Vagina (tissue), 2 donors: ENCODE measurements at places on chromosomes 13 and 19.
A peak's percentile ranks its signal among the peaks of the same experiment; 100 is the strongest.

- no peak for DNase-seq
Observed at GRCh38 chr13:78709028-78709427, 50.1 kb upstream of the OBI1 start.

DNA sequence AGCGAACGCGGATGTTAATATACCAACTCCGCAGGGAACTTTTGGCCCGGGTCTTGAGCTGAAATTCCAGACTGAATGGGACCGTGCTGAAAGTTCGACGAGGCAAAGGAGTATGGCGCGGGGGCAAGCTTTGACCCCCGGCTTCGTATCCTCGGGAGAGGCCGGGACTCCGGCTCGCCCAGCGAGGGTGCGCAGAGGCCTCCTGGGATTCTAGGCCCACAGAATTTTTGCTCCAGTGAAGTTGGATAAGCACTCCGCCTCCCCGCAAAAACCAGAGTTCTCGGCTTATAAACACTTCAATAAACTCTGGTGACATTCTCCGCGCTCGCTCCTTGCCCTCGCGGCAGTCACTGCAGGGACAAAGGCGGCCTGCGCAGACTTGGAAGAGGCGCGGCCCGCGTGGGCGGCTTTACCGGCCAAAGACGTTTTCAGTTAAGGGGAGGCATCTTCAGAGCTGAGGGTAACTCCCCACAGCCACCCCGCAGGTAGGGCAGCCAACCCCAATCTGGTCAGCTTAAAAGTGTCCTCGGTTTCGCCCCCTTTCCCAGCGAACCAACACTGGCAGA, 112.6 kb downstream of the KCNRG start:
- DNase-seq = no peak

DNA sequence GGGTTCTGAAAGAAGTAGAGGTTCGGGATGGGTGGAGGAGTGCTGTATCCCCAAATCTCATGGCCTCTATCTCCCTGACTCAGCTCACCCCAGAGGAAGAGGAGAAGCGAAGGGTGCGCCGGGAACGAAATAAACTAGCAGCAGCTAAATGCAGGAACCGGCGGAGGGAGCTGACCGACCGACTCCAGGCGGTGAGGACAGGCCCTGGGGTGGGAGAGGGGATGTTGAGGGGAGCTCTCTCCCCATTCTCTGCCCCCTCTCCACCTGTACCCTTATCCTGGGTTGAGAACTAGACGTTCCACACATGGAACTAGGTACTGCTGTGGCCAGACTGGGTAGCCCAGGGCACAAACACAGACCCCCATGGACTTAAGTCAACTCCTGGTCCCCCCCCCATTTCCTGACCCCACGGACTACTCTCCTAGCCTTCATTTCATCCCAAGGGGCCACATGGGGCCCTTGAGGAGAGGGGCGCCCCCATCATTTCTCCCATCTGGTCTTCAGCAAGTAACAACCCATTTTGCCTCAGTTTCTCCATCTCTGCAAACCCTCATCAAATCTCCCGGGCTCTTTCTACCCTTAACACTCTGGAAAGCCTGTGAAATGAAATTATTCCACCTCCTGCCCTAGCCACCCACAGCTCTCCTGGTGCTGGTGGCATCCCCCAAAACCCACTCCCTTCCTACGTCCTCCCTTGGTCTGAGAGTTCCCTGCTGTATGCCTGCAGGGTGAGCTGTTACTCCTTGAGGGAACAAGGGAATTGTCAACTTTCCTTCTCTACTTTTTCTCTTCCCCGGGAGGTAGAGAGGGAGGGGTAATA, 3.5 kb downstream of the FOSB start:
- DNase-seq = no peak

DNA sequence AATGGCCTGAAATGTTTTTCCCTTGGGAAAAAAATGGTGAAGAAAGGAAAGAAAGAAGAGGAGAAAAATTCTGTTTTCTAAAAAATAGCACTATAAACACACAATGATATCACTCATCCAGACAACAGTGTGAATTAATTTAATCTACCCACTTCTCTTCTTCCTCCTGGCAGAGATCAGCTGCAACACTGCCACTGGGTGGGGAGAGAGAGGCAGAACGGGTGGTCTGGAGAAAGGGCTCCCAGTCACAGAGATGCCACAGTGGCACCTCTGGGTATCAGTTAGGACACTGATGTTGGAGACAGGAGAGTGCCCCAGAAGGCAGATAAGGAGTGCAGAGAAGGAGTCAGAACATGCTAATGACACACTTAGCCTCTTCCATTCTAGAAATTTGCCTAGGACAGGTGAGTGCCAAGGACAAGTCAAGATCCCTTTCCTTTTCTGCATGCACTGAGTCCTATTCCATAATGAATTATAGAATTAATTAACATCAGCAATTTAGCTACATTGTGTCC, 168.6 kb downstream of the SUCLA2 start:
- DNase-seq = no peak

DNA sequence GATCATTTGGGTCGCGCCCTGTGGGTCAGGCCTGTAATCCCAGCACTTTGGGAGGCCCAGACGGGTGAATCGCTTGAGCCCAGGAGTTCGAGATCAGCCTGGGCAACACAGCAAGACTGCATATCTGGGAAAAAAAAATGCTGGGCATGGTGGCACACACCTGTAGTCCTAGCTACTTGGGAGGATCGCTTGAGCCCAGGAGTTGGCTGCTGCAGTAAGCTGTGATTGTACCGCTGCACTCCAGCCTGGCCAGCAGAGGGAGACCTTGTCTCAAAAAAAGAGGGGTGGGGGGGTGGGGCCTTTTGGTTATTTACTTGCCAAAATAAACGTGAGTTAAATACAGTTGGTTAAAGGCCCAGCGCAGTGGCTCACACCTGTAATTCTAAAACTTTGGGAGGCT, 9.8 kb upstream of the ZNF544 start:
- DNase-seq = no peak

- DNase-seq = no peak
Observed at GRCh38 chr13:42891591-42891990, 100.5 kb downstream of the EPSTI1 start.

GRCh38 chr13:112069061-112069844, 2.3 kb downstream of the SOX1 start:
- DNase-seq = no peak

DNA sequence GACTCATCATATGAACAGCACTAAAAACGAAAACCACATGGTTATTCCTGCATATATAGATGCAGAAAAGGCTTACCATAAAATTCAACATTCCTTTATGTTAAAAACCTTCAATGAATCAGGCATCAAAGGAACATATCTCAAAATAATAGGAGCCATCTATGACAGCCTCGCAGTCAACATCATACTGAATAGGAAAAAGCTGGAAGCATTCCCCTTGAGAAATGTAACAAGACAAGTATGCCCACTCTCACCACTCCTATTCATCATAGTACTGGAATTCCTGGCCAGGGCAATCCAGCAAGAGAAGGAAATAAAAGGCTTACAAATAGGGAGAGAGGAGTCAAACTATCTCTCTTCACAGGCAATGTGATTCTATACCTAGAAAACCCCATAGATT, 179.6 kb upstream of the HTR2A start:
- DNase-seq = no peak

GRCh38 chr13:74061926-74062595, 72.1 kb downstream of the KLF12 start:
- DNase-seq = no peak

DNA sequence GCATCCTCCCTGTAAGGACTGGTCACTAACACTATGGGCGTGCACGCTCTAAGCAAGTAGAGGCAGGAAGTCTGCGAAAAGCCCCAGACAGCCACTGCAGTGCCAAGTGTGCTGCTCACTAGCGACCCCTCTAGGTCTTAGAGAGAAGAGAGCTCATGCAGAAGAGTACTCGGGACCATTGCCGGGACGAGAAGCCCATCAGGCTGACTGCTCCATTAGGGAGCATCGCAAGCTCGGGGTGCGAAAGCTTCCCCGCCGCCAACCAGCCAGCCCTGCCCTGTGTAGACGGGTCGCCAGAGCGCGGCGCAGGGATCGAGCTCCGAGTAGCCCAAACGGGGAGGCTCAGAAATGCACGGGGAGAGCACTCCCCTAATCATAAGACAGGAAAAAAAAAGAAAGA, 16.6 kb downstream of the POU4F1 start:
- DNase-seq = no peak

- DNase-seq = peak; percentile 14
Observed at GRCh38 chr13:99057310-99057975, 79.6 kb upstream of the DOCK9 start.

DNA sequence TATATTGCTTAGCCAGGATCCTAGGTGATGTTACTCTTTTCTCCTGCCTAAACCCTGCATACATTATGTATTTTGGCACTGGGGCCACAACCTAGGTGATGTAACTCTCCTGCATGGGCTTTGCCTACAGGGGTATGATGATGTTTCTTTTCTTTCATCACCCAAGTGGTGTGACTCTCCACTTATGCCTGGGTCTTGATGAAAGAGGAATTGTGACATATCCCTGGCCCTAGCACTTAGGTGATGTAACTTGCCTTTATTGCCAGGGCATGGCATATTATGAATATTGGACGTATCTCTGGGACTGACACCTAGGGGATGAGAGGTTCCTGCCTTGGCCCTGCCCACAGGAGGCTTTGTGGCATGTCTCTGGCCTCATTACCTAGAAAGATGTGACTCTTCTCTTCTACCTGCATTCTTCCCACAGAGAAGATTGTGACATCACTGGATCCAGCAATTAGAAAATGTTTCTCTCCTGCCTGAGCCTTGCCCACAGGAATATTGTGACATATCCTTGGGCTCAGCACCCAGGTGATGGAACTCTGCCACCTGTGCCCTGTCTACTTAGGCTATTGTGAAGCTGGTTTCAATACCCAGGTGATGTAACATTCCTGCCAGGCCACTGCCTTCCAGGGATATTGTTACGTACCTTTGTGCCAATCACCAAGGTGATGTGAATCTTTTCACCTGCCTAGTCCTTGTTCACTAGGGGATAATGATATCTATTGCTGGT, 27.3 kb upstream of the ZNF254 start:
- no peak for DNase-seq

GRCh38 chr13:94433055-94433961, 46.2 kb downstream of the DCT start:
- no peak for DNase-seq

DNA sequence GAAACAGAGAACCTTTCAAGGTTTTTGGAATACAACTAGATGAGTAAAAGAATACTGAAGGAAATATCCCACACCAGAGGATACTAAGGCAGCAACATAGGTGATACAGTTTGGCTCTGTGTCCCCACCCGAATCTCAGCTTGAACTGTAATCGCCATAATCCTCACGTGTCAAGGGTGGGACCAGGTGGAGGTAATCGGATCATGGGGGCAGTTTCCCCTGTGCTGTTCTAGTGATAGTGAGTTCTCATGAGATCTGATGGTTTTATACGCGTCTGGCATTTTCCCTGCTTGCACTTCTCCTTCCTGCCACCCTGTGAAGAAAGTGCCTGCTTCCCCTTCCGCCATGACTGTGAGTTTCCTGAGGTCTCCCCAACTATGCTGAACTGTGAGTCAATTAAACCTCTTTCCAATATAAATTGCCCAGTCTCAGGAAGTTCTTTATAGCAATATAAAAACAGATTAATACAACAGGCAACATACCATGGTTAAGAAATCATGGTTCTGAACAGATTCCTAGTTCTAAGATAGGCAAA, 97.0 kb downstream of the ABCC4 start:
- DNase-seq = no peak

DNA sequence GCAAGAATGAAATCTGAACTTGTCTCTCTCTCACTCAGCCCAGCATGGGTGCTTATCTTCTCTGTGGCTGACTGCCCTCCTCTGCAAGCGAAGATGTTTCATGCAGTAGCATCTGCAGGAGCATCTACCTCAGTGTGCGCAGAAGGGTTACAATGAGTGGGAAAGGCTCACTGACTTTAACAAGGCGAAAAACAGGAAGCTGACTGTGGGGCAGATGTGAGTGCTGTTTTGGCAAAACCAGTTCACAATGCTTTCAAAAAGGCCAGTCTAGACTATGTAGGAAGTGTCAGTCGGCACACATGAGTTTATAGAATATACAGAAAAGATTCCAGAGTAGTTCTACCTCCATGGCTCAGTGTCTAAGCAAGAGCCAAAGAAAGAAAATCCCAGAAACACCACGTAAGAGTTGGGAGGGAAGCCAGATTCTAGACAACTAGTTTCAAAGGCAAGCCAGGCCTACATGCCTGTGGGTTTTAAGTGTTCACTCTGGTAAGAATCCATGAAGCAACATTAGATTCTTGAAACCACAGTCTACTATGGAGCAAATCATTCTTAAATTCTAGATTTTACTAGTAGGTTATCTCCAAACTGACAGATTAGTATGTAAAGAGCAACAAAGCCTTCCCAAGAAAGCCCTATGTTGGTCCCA, 124.5 kb downstream of the ABCC4 start:
- no peak for DNase-seq

- no peak for DNase-seq
Observed at GRCh38 chr19:45047188-45047797, 8.4 kb downstream of the CLASRP start.

DNA sequence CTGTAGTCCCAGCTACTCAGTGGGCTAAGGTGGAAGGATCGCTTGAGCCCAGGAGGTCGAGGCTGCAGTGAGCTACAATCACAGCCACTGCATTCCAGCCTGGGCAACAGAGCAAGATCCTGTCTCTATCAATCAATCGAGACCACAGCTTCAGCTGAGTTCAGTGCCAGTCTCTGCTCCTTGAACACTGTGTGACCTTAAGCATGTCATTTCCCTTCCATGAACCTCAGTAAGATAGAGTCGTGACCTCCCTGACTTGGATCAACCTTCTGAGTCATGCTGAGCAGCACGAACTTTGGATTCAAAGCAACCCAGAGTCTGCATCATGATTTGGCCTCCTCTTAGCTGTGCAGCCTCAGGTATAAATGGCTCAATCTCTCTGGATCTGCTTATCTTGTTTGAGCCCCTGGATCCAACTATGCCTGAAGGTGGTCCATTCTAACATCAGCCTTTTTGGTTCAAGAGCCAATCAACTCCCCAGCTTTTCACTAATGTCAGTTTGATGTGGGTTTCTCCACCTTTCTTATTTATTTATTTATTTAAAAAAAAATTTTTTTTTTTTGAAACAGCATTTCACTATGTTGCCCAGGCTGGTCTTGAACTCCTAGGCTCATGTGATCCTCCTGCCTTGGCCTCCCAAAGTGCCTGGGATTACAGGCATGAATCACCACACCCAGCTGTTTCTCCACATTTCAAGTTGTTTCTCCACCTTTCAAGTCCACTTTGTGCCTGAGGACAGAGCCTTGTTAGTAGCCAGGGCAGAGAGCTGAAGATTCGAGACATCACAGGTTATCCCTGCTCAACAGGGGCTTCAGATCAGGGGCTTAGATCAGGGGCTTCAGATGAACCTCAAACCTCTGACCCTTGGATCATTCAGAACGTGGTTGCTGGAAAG, 26.4 kb downstream of the PTPRS start:
- DNase-seq = no peak

GRCh38 chr13:103487841-103488240, 421.6 kb upstream of the SLC10A2 start:
- DNase-seq = no peak

DNA sequence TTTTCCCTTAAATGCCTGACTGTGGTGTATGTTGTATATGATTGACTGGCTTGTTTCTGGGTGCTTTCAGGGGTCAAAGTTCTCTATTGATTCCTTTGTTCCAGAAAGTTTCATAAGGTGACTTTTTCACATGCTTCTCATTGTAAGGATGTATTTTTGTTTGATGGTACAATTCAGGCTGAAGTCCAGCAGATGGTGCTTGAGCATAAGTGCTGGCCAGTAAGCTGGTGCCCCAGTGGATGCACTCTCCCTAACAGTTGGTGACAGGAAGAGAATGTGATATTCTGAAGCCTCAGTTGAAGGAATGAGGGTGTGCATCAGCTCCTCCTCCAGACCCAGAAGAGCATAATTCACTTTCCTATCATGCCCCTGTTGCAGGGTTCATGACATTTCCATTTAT, 1941.6 kb upstream of the PRR20A start:
- DNase-seq = no peak
